ENCODE measurements at places on chromosomes 3 and 15.
A peak's percentile ranks its signal among the peaks of the same experiment; 100 is the strongest.

DNA sequence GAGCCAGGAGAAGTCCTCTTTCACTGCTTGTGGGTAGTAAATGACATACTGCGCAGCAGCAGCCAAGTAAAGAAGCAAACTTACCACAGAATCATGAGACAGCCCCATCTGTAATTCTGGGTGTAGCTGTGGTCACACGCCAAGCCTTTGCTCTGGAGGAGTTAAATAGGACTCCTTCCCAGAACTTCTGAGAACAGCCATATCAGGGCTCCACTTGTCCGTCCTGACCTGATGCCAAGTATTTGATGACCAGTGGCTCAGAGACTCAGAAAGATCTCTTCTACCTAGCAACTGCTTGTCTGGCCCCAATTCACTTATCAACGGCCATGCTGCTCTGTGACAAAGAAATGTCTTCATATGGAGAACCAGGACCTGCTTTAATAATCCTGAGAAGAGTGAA is 20.6 kb upstream of the GOLIM4 start:
- no peak for DNase-seq

- no peak for DNase-seq
Measured at GRCh38 chr15:42089942-42090341, 4.4 kb downstream of the PLA2G4D start.

GRCh38 chr3:12869035-12869621 is 27.8 kb upstream of the RPL32 start:
- DNase-seq = no peak

DNA sequence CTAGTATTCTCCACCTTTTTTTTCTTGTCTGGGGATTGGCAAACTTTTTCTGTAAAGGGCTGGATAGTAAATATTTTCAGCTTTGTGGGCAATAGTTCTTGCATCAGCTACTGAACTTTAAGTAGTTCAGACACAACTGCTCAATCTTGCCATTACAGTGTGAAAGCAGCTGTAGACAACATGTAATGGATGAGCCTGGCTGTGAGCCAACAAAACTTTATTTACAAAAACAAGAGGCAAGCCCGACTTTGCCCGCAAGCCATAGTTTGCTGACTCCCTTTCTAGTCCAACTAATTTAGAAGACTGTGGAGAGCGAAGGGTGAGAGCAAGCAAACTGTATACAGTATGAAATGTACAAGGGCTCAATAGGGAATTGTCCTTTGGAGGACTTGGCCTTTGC is 6.2 kb downstream of the FRMD4B start:
- DNase-seq = no peak

GRCh38 chr3:153182501-153183293 is 20.7 kb downstream of the RAP2B start:
- no peak for DNase-seq

GRCh38 chr3:55014081-55014480 is 86.2 kb upstream of the LRTM1 start:
- no peak for DNase-seq

- peak; percentile 54 for DNase-seq
Measured at GRCh38 chr15:60651734-60652141, 172.8 kb upstream of the ICE2 start.

DNA sequence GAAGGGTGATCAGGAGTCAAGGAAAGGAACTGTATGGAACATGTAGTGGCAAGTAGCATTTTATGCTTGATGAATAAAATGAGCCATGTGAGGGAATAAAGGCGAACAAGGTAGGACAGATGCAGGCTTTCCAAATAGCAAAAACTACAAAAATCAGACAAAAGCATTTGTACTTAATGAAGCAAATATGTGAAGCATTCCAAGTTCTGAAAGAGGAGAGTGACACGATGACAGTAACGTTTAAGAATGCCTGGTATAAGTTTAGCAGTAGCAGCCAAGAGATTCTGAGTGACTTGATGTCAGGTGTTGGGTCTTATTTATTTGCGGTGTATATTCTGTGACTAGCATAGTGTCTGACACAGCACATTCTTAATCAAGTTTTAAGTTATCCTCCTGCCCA is 408.2 kb upstream of the RASGRP1 start:
- DNase-seq = no peak

- no peak for DNase-seq
Measured at GRCh38 chr3:192553707-192554106, 173.6 kb downstream of the FGF12 start.

DNA sequence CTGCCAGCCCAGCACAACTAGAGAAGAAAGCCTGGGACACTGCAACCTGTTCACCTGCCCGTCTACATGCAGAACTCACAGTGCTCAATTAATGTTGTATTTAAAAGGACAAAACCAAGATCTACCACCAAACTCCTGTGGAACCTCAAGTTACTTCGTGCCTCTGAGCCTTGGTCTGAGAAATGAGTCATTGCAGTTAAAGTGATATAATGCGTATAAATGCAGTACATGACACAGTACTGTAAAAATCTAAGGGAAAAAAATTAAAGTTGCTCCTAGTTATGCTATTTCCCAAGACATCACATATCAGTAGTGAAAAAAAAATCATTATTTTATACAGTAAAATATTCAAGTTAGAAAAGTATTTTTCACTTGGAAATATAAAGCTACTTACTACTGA is 138.9 kb downstream of the ZIC4 start:
- no peak for DNase-seq

GRCh38 chr15:72179950-72180581 is 17.5 kb downstream of the GRAMD2A start:
- DNase-seq = no peak

DNA sequence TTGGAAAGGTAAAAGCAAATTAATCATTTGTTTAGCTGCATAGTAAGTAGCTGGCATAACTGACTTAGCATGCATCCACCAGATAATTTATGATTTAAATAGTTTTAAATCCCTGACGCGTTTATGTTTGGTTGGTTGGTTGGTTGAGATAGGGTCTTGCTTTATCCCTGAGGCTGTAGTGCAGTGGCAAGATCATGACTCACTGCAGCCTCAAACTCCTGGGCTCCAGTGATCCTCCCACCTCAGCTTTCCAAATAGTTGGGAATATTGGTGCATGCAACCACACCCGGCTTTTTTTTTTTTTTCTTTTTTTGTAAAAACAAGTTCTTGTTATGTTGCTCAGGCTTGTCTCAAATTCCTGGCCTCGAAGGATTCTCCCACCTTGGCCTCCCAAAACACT is 263.4 kb downstream of the MCTP2 start:
- no peak for DNase-seq

- no peak for DNase-seq
Measured at GRCh38 chr3:182514236-182514964, 278.9 kb upstream of the ATP11B start.

GRCh38 chr15:88623061-88623460 is 1.9 kb downstream of the AEN start:
- DNase-seq = no peak

DNA sequence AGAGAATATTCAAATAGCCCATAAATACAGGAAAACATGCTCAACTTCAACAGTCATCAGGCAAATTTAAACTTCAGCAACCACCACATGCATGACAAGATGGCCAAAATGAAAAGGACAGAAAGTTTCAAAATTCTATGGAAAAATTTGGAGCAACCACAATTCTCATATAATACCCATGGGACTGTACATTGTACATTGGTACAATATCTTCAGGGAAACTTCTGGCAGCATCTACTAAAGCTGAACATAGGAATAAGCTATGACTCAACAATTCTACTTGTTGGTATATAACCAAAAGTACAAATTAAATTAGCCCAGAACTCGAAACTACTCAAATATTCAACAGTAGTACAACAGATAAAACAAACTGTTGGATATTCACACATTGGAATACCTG is 847.6 kb downstream of the TBL1XR1 start:
- no peak for DNase-seq

GRCh38 chr3:59784164-59784563 is 734.3 kb upstream of the CFAP20DC start:
- DNase-seq = no peak

- no peak for DNase-seq
Measured at GRCh38 chr3:79184251-79184650, 583.5 kb downstream of the ROBO1 start.

DNA sequence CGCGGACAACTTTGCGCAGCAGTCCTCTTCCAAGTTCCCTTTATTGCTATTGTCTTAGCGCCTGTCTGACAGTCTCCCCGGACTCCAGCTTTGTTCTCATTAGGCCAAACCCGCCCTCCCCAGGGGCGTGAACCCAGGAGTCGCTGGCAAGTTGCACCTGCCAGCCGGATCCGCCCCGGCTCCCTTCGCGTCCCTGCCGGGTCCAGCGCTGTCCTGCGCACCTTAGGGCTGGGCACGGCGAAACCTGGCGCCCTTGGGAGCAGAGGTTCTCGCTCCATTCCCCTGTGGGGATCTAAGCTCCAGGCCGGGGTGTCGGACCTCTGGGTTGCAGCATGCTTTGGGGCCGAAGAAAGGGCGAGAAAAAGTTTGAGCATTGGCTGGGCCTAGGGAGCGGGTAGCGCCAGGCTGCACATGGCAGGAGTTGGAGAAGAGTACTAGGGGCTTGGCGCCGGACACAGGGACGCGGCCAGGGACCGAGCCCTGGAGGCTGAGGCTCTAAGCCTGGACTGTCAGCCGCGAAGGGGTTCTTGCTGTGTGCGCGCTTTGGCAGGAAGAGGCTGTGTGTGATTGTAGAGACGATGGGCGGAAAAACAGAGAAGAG is 335.1 kb upstream of the THRB start:
- no peak for DNase-seq

- no peak for DNase-seq
Measured at GRCh38 chr3:147730284-147730683, 321.1 kb downstream of the ZIC1 start.

- DNase-seq = no peak
Measured at GRCh38 chr3:86244905-86245304, 746.0 kb downstream of the VGLL3 start.

GRCh38 chr3:107450254-107450893 is 72.4 kb upstream of the BBX start:
- no peak for DNase-seq

DNA sequence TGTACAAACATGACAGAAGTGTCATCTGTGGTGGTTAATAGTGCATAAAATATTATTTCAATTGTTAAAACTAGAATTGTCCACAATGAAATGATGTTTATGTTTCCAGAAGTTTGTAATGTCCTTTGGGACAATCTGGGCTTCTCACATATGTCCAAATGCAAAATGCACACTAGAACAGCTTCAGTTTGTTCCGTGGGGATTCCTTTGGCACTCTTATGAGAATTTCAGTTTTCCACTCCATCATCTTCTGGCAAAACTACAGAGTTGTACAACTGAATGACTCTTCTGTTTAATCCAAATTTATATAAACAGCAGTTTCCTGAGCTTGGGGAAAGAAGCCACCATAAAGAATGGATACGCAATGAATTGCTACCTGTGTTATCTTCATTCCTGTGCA is 2.0 kb upstream of the OR5H6 start:
- no peak for DNase-seq

- DNase-seq = no peak
Measured at GRCh38 chr3:99526921-99527320, 111.5 kb upstream of the COL8A1 start.

DNA sequence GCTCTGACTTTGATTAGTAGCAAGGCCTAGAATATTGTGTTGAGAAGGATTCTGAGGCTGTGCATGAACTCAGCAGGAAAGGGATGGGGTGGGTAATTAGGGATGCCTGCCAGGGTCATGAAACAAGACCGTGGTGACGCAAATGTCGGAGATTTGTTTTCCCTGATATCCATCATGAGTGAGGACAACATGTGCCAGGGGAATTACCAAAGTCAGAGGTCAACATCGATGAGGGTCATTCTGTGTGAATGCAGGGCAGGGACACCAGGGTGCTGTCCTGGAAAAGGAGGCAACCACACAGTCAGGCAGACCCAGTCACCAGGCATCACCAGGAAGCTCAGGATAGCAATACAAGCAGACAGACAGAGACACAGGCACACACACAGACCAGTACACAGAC is 52.2 kb downstream of the SLCO2A1 start:
- DNase-seq = no peak

GRCh38 chr3:46132565-46132964 is 75.5 kb downstream of the CCR1 start:
- no peak for DNase-seq

DNA sequence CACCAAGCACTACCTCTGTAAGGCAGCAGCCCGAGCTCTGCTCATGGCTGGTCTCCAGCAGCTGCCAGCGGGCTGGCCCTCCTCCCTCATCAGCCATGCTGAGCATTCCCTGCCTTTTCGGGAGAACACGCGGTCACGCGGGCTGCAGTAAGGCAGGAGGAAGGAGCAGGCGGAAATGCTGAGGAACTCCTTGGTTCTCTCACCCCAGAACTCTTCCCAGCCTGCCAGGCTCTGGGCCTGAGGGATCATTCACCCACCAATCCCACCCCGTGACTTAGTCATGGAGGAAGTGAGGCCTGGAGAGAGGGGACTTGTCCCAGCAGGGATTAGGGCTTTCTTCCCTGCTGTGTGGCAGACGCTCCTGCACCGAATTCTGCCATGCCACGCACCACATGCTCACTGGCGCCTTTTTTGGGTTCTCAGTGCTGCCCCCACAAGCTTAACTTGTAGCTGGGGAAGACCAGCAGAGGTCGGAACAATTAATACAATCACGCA is 42.9 kb upstream of the RPL32 start:
- DNase-seq = no peak

GRCh38 chr3:128950223-128950938 is 43.5 kb downstream of the CFAP92 start:
- no peak for DNase-seq

DNA sequence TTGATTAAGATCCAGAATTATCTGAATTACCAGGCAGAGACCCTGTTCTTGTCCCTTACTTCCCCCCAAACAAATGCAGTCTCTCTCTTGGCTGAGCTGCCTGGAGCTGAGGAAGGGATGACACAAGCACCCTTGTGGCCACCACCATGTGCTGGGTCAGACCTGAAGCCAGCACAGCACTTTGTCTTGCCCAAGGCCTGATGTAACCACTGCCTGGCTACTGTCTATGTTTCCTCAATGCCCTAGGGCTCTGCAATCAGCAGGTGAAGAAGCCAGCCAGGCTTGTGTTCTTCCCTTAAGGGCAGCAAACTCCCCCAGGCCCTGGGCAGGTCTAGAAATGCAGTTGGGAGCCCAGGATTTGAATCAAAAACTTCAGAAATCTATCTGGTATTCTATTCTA is 15.8 kb upstream of the CASR start:
- no peak for DNase-seq

DNA sequence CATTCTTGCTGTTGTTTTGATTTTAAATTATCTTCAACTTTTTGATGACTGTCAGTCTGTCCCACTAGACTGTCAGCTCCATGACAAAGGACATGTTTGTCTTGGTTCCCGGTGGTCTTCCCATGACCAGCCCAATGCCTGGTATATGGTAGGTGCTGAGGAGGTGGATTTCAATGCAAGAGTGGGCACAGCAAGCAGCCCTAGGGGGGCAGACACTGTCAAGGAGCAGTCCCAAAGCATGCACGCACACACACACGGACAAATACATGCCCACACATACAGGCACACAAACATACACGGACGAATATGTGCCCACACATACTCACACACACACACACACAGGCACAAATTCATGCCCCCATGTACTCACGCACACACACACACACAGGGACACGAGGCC is 12.0 kb downstream of the KLF15 start:
- DNase-seq = no peak

DNA sequence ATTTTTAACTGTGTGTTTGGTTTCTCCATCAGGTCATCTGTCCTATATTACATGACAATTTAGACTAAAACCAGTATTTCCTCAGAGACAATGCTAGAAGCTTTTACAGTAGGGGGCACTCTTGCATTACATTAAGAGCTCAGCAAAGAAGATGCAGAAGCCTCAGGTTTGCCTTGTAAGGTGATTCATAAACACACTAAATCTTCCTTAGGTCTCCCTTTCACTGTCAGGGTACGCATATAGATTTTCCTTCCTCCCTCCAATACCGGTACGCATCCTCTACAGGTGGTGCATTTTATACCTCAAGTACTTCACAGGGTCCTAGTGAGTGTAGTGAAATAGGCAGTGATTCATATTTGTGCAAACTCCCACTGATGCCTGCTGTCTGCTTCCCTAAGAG is 46.5 kb downstream of the CD86 start:
- DNase-seq = peak; percentile 63
